ENCODE measurements at places on chromosomes 16 and 17.

DNA sequence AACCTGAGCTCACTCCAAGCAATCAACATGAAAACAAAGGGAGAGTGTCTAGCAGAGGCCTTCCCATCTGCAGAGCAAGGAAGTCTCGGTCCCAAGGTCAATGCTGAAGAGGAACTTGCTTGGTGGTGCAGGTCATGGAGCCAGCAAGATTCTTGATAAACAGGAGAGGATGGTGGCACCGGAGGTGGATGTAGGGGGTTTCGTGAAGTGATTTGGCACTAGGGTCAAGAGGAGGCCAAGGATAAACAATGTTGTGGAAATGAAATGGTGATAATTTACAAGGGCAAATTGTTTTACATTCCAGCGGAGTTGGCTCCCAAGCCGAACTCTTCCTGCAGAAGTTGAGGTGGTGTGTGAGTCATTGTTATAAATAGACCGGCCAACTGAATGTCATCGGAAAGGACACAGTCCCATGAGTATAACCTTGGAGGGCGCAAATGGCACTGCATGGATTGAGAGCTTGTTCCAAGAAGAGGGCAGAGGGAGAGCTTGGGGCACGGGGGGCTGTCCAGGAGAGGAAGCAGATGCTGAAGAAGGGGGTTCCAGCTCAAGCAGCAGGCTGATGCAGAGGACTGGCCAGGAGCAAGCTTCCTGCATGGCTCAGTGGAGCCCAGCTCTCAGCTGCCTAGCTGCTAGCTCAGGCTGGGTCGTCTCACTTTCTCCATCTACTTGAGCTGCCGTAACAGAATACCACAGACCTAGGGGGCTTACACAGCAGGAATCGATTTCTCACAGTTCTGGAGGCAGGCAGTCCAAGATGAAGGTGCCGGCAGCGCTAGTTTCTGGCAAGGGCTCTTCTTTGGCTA lies 136.6 kb downstream of the COPRS start:
- DNase-seq: no peak

DNA sequence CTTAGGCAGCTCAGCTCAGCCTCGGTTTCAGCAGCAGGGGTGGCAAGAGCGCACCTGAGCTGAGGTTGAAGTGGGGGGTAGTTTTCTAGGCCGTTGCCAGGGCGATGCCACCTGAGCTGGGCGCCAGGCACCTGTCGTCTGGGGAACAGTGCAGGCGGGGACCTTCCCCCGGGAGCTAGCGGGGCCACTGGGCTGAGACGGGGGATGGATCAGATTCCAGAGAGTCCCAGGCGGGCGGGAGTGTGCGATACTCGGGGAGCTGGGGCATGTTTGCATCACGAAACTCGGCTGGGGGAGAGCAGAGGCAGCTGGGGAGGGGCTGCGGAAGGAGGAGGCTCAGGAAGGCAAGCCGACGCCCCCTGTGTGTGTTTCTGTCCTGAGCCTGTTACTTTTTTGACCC lies 477 bp upstream of the CLDN9 start:
- DNase-seq: no peak

GRCh38 chr16:62213763-62214162 lies 177.5 kb upstream of the CDH8 start:
- DNase-seq: no peak

- no peak for DNase-seq
These were observed 96.4 kb downstream of the MSI2 start for GRCh38 chr17:57352665-57353175.

DNA sequence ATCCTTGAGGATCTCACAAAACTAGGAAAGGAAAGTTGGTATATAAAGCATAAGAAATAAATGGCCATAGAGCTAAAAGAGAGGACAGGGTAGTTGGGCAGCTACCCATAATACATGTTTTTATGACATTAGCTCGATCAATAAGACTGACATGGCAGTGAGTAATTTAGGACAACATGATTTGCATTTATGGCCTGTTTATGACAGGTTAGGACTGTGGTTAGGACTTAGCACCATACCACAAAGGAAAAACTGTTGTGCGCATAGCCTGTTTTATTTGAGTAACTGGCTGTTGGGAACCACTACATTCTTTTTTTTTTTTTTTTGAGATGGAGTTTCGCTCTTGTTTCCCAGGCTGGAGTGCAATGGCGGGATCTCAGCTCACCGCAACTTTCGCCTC lies 18.0 kb upstream of the TRIM37 start:
- no peak for DNase-seq

- no peak for DNase-seq
These were observed 37.9 kb downstream of the IRF8 start for GRCh38 chr16:85936816-85937215.

- no peak for DNase-seq
These were observed 91.8 kb upstream of the CLEC18A start for GRCh38 chr16:69859105-69859989.

GRCh38 chr17:16962804-16963203 lies 9.1 kb downstream of the TNFRSF13B start:
- DNase-seq: no peak

GRCh38 chr16:8675183-8676159 lies 1.1 kb downstream of the ABAT start:
- no peak for DNase-seq

DNA sequence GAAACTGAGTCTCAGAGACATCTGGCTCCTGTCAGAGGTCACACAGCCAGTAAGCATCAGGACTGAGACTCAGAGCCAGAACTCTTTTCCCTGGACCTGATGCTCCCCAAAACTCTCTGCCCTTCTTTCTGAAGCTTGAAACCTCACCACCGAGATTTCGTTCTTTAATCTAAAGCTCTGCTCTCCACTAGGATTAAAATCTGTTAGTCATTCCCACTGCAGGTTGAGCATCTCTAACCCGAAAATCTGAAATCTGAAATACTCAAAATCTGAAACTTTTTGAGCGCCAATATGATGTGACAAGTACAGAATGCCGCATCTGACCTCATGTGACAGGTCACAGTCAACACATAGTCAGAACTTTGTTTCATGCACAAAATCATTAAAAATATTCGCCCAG lies 2.2 kb downstream of the CDH16 start:
- no peak for DNase-seq

DNA sequence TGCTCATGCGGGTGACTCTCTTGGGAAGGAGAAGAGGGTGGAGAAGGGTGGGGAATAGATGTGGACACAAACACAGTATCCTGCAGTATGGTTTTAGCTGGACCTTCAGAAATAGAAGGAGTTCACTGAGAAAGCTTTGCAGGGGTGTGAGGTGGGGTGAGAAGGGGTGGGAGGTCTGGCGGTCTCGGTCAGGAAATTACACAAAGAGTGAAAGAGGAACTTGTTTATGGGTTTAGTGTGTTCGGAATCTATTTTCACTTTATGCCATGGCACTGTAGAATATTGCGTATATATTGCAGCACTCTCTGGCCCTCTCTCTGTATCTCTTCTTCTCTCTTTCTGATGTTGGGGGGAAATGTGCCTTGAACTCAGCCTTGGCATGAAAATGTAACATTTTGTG lies 148.2 kb upstream of the GOT2 start:
- no peak for DNase-seq

DNA sequence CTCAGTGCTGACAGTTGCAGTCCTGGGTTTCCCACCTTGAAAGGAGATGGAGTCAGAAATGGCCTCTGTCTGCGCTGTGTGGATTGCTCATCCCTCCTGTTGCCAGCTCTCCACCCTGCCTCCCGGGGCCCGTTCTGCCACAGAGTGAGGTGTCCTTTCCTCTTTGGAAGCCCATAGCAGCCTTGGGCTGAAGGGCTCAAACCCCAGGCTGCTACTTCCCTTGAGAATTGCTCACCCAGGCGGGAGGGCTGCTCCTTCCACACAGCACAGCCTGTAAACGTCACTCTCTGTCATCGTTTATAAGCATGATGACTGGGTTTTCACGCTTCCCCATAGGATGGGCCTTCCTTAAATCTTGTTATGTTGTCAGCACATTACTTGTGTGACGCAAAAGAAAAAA lies 62.7 kb downstream of the FOXK2 start:
- no peak for DNase-seq

DNA sequence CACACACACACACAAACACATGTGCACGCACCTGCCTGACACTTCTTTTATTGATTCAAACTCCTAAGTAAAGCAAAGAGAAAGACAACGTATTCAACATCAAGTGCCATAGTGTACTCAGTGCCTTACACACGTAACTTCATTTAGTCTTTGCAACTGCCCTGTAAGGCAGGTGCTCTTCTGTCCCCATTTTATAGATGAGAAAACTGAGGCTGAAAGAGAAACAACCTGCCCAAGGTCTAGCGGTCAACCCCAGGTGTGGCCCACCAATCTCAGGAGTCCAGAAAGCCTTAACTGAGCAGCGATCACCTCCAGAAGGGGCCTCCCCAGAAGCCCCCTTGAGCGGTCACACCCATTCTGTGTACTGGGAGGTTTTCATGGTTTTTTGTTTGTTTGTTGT lies 10.3 kb upstream of the GSG1L start:
- no peak for DNase-seq

DNA sequence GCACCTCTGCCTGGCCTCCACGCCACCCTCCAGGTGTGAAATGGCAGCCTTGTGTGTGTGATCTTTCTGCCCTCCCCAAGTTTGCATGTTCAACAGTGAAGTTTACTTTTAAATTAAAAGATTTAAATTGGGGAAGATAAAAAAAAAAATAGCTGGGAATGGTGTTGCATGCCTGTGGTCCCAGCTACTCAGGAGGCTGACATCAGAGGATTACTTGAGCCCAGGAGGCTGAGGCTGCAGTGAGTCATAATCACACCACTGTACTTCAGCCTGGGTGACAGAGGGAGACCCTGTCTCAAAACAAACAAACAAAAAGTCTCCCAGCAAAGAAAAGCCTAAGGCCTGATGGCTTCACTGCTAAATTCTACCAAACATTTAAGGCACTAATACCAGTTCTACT lies 35.4 kb upstream of the RNF43 start:
- no peak for DNase-seq

DNA sequence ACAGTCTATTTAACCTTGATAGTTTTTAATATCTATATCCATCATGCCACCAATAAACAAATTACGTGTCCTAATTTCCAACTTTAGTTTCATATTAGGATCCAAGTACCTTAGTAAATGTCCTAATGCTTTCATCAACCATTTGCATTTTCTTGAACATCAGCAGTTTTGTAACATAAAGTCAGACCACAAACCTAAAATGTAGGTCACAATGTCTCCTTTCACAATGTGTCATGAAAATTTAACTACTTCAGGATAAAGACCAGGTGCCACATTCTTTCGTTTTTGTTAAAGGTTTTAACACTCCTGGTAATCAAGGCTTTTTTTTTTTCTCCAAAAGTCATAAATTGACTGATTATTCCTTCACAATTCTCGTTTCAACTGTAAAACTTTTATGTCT lies 310.7 kb upstream of the PMFBP1 start:
- DNase-seq: no peak

- DNase-seq: no peak
These were observed 182.5 kb downstream of the ZNF423 start for GRCh38 chr16:49673442-49673841.

- DNase-seq: no peak
These were observed 12.2 kb downstream of the SLC26A11 start for GRCh38 chr17:80232438-80232837.

DNA sequence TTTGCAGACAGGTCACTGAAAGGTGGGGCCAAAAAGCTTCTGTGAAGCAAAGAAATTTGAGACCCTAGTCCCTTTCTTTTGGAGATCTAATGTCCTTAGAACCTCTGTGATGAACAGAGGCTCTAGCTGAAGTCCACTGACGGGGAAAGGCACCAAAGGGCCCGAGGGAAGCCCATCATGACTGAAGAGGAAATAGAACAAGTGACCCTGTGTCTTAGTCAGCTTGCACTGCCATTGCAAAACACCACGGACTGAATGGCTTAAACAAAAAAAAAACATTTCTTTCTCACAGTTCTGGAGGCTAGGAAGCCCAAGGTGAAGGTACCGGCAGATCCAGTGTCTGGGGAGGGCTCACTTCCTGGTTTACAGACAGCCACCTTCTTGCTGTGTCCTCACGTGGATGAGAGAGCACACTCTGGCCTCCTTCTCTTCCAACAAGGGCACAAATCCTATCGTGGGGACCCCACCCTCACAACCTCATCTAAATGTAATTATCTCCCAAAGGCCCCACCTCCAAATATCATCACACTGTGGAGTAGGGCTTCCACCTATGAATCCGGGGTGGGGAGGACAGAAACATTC lies 24.3 kb upstream of the ASGR2 start:
- no peak for DNase-seq

GRCh38 chr17:437545-437944 lies 84.9 kb upstream of the RPH3AL start:
- DNase-seq: no peak

DNA sequence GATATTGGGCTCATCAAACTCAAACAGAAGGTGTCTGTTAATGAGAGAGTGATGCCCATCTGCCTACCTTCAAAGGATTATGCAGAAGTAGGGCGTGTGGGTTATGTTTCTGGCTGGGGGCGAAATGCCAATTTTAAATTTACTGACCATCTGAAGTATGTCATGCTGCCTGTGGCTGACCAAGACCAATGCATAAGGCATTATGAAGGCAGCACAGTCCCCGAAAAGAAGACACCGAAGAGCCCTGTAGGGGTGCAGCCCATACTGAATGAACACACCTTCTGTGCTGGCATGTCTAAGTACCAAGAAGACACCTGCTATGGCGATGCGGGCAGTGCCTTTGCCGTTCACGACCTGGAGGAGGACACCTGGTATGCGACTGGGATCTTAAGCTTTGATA lies 2.6 kb upstream of the HPR start:
- no peak for DNase-seq

GRCh38 chr16:29779474-29779873 lies 1.4 kb downstream of the ZG16 start:
- DNase-seq: no peak

DNA sequence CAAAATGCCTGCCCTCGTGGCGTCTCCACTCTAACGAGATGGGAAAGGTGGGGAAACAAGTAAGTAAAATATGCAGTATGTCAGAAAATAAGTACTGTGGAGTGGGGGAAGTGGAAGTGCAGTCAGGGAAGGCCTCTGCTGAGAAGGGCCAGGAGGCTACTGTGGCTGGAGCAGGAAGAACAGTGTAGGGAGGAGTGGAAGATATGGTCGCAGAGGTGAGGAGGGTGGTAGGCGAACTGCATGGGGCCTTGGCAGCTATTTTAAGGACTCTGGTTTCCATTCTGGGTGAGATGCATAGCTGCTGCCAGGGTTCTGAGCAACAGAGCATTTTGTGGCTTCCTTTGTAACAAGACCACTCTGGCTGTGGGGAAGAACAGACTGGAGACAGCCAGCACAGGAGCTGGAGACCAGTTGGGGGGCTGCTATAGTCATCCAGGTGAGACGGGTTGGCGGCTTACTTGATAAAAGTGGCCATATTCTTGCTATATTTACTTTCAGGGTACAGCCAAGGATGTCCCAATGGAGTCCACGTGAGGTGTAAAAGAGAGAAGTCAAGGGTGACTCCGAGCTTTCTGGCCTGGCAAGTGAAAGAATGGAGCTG lies 42.6 kb downstream of the CYTH1 start:
- DNase-seq: no peak

Data from neural crest cell (in vitro differentiated cells).